ENCODE measurements at places on chromosomes 6 and 20. TPM values are rescaled to one million over a fixed set of nuclear protein-coding genes. Genes with fewer than 3 reads are reported as not detected.

UBD gene
- 10.1 TPM for total RNA-seq

BTNL2 gene
- not detected for total RNA-seq

MARCKS gene
- 215 TPM for total RNA-seq

MROH8 gene
- 0.11 TPM for total RNA-seq

CCR6 gene
- total RNA-seq = not detected

Measured in Daoy (cell line).